ENCODE measurements at places on chromosomes 13 and 19. TPM values are rescaled to one million over a fixed set of nuclear protein-coding genes. Genes with fewer than 3 reads are reported as not detected.

GRCh38 chr19:18940769-18941627 is at the start of gene HOMER3:
TSS of gene HOMER3 (minus strand) at chr19:18941217. CDS start at chr19:18938982, 2,235 bp downstream.
- H3K4me1 ChIP-seq = peaks cover 8% of the 10 kb centered on the region
- no peaks in the 10 kb centered on the region for H3K27me3 ChIP-seq
- peak within 1 kb of the TSS; percentile 67 for H3K4me3 ChIP-seq
- H3K27ac ChIP-seq = peak within 1 kb of the TSS; percentile 42
- DNase-seq = peak; percentile 91
- H3K36me3 ChIP-seq = no peaks in the 10 kb centered on the region

- H3K4me1 ChIP-seq = peaks cover 7% of the 10 kb centered on the region
- H3K4me3 ChIP-seq = peak overlapping the region; percentile 35
- H3K27ac ChIP-seq = no peak overlapping the region
- H3K27me3 ChIP-seq = peaks cover 37% of the 10 kb centered on the region
Observed at GRCh38 chr19:45670670-45671453, 2.8 kb downstream of the GIPR start.

GRCh38 chr19:8373867-8374813 is 10.2 kb downstream of the ANGPTL4 start:
- no peaks in the 10 kb centered on the region for H3K36me3 ChIP-seq
- DNase-seq = no peak
- H3K4me3 ChIP-seq = no peak overlapping the region
- H3K27ac ChIP-seq = no peak overlapping the region
- H3K27me3 ChIP-seq = no peaks in the 10 kb centered on the region
- no peaks in the 10 kb centered on the region for H3K4me1 ChIP-seq

DNA sequence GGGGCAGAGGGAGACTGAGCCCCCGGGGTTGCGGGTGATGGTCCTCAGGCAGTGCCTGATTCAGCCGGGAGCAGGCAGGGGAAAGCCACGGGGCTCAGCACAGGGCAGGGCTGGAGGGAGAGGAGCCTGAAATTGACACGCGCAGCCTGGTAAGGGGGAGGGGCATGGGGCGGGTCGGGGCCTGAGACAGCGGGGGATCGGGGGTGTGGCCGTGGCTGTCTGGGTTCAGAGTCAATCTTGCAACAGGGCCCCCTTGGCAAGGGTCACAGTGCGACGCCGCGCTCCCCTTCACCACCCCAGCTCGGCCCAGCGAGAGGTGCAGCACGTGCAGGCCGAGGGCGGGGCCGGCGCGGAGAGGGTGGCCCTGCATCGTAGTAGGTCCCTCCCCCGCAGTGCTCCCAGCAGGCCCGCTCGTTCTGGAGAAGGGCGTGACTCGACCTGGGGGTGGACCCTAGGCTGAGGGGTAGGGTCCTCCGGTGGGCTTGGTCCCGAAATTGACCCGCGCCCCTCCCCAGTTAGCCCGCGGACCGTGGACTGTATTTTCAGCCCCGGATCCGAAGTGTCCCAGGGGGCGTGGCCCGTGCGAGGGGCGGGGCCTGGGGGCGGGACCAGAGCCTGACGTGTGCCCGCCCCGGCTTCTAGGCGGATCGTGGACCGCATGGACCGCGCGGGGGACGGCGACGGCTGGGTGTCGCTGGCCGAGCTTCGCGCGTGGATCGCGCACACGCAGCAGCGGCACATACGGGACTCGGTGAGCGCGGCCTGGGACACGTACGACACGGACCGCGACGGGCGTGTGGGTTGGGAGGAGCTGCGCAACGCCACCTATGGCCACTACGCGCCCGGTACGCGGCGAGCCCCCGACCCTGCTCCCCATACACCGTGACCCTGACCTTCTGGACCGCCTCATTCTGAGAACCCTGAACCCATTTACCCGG is 6.0 kb downstream of the RCN3 start:
- H3K27me3 ChIP-seq = no peaks in the 10 kb centered on the region
- H3K36me3 ChIP-seq = peaks cover 22% of the 10 kb centered on the region
- peak overlapping the region; percentile 66 for H3K4me3 ChIP-seq

DNA sequence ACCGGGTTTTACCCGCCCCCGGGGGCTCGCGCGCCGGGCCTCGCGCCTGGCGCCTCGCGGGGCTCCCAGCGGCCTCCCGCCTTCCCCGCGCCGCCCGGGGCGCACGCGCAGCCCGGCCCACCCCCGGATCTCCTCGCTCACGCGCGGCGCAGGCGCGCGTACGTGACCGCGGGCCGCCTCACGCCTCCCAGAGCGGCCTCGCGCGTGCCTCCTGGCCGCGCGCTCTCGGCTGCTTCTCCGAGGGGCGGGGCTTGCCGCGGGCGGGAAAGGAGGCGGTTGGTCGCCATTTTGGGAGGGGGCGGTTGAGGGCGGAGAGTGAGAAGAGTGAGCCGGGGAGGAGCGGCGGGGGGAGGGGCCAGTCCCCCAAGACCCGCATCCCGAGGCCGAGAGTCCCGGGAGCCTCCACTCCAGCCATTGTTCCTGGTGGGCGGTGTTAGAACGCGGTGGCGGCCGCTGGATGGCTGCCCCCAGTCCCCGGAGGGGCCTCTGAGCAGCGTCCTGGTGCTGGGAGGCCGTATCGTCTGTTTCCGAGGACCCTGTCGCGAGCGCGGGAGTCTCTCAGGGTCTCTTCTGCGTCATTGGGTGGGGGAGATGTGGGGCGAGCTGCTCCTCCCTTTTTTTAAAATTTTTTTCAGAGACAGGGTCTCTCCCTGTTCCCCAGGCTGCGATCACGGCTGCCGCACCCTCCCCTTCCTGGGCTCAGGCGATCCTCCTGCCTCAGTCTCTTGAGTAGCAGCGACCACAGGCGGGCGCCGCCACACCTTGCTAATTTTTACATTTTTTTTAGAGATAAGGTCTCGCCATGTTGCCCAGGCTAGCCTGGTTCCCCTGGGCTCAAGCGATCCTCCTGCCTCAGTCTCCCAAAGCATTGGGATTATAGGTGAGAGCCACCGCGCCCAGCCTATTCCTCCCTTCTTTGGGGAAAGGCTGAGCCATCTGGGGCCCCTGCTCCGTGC is at the start of gene ZNF541:
Gene ZNF541, minus strand, starts transcription at position 78 of the 956 bp plus-strand sequence. CDS start 17,292 bp downstream, outside the sequence.
- no peaks in the 10 kb centered on the region for H3K36me3 ChIP-seq
- peak within 1 kb of the TSS; percentile 45 for H3K4me3 ChIP-seq
- H3K27ac ChIP-seq = no peak within 1 kb of the TSS
- no peaks in the 10 kb centered on the region for H3K4me1 ChIP-seq

GRCh38 chr13:52159159-52159982 is at the start of gene NEK3:
TSS of gene NEK3 (minus strand) at chr13:52159597. CDS start at chr13:52156191, 3,406 bp downstream.
- peak within 1 kb of the TSS; percentile 87 for H3K27ac ChIP-seq
- DNase-seq = peak; percentile 85
- no peaks in the 10 kb centered on the region for H3K36me3 ChIP-seq

DNA sequence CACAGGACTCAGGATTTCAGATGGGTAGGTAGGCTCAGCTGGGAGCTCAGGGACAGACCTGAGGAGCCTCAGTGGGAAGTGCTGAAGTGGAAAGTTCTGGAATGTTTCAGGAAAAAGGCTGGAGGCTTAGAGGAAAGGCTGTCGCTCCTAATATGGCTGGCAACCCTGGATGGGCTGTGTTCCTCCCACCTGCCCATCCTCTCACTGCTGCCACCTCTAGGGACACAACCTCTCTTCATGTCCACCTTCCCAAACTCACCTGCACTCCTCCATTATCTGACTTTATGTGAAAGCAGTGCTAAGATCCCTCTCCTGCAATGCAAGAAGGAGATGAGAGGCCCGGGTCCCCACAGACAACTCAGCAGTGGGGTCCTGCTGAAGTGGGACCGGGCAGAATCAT is 5.8 kb upstream of the CEACAM21 start:
- peaks cover 1% of the 10 kb centered on the region for H3K27me3 ChIP-seq
- no peaks in the 10 kb centered on the region for H3K36me3 ChIP-seq
- DNase-seq = no peak
- no peak overlapping the region for H3K27ac ChIP-seq

DNA sequence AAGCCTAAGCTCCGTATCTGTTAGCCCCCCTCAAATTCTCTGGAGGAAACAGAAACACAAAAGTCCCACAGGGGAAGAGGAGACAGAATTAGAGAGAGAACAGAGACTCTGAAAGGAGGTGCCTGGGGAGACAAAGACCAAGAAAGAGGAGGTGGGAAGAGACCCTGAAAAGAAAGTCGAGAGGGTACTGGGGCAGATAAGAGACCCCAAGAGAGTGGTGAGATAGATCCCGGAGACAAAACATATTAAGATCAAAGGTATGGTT is 915 bp upstream of the GRWD1 start:
- DNase-seq = no peak
- H3K27ac ChIP-seq = peak overlapping the region; percentile 88
- H3K27me3 ChIP-seq = peaks cover 24% of the 10 kb centered on the region
- H3K36me3 ChIP-seq = peaks cover 32% of the 10 kb centered on the region

GRCh38 chr19:11279505-11280236 is 16.3 kb upstream of the TSPAN16 start:
- H3K36me3 ChIP-seq = no peaks in the 10 kb centered on the region
- no peaks in the 10 kb centered on the region for H3K4me1 ChIP-seq
- no peak overlapping the region for H3K4me3 ChIP-seq
- DNase-seq = no peak

- DNase-seq = no peak
- H3K4me1 ChIP-seq = peaks cover 26% of the 10 kb centered on the region
- no peak overlapping the region for H3K27ac ChIP-seq
- H3K36me3 ChIP-seq = no peaks in the 10 kb centered on the region
Observed at GRCh38 chr13:99972190-99972731, 694 bp upstream of the ZIC5 start.

GRCh38 chr19:51676566-51677083 is 16.5 kb upstream of the SPACA6 start:
- no peak overlapping the region for H3K27ac ChIP-seq
- peaks cover 17% of the 10 kb centered on the region for H3K27me3 ChIP-seq
- DNase-seq = no peak

GRCh38 chr13:80161896-80162295 is 179.0 kb downstream of the SPRY2 start:
- H3K27ac ChIP-seq = no peak overlapping the region
- no peak for DNase-seq
- no peaks in the 10 kb centered on the region for H3K27me3 ChIP-seq
- no peaks in the 10 kb centered on the region for H3K36me3 ChIP-seq

GRCh38 chr13:95754069-95754468 is 77.1 kb downstream of the DNAJC3 start:
- H3K36me3 ChIP-seq = no peaks in the 10 kb centered on the region
- DNase-seq = no peak
- no peaks in the 10 kb centered on the region for H3K27me3 ChIP-seq
- no peak overlapping the region for H3K4me3 ChIP-seq

- no peak overlapping the region for H3K4me3 ChIP-seq
- DNase-seq = no peak
- H3K27me3 ChIP-seq = no peaks in the 10 kb centered on the region
Observed at GRCh38 chr13:31172001-31172400, 10.3 kb upstream of the HSPH1 start.

GRCh38 chr13:109922518-109922917 is 136.1 kb upstream of the IRS2 start:
- H3K27ac ChIP-seq = no peak overlapping the region
- no peak overlapping the region for H3K4me3 ChIP-seq
- no peak for DNase-seq
- no peaks in the 10 kb centered on the region for H3K4me1 ChIP-seq

DNA sequence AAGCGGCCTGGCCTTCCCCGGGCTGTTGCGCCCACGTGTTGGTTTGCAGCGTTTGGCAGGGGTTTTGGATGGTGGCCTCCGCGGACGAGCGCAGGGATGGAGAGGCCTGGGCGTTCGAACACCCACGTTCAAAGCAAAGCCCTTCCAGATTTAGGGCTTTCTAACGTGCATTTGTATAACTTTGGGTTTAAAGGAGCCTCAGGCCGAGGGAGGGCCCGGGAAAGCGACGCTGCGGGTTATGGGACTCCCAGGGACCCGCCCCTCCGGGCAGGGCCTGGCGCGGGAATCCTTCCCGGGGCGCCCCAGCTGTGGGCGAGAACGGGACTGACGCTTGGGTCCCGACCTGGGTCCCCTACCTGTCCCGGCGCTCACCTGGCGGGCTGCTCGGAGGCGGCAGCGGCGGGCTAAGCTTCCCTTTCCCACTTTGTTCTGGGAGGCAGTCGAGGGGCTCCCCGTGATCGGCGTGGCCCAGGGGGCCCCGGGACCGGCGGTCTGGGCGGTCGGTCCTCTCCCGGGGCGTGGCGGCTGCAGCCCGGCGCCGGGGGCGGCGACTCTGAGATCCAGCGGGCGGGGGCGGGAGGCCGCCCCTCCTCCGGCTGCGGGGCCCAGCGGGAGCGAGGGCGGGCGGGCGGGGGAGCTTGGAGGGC is at the start of gene FBXO17:
Gene FBXO17, minus strand, starts transcription at position 529 of the 647 bp plus-strand sequence. CDS start 25,423 bp downstream, outside the sequence.
- peak; percentile 76 for DNase-seq
- H3K4me1 ChIP-seq = peaks cover 3% of the 10 kb centered on the region
- H3K27me3 ChIP-seq = no peaks in the 10 kb centered on the region

- H3K4me3 ChIP-seq = no peak overlapping the region
- peaks cover 4% of the 10 kb centered on the region for H3K27me3 ChIP-seq
- no peaks in the 10 kb centered on the region for H3K4me1 ChIP-seq
- H3K27ac ChIP-seq = no peak overlapping the region
- H3K36me3 ChIP-seq = no peaks in the 10 kb centered on the region
Observed at GRCh38 chr19:30695171-30695875, 323.1 kb downstream of the ZNF536 start.

DNA sequence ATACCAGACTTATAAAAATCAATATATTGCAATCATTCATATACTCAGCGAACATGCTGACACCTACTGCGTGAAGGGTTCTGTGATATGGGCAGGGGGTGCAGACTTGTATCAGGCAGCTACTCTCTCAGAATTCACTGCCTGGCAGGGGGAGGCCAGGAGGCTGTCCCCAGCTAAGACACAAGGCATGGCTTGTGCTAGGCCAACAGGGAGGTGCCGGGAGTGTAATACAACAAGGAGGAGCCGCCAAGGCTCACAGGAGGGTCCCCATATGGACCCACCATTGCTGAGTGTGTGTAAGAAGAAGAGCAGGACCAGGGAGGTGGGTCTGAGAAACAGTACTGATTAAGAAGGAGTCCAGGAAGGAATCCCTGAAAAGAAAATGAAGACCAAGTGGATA is 97.2 kb downstream of the COL4A2 start:
- no peak overlapping the region for H3K4me3 ChIP-seq
- H3K27ac ChIP-seq = no peak overlapping the region
- no peaks in the 10 kb centered on the region for H3K27me3 ChIP-seq
- DNase-seq = no peak

DNA sequence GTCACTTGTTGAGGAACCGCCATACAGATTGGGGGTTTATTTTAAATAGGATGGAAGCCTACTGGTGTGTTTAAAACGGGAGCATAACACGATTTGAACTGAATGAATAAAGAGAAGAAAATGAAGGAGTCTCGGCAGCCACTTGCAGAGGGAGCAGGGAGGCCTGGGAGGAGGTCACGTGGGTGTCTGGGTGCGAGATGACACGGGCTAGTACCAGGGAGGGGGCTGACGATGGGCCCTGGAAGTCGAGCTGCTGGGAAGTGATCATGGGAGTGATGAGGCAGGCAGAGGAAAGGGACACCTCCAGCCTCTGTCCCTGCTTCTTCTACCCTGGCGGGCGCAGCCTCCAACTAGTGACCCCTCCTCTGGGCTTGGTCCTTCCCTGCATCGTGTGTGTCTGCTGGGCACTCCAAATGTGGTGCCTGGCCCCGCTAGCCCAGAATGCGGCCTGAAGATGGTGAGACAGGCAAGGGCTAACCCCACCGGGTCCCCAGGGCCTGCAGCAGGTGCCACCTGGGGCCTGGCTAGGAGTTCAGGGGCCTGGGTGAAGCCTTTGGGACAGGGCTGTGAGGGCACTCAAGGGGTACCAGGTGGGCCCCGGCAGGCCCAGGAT is 35.5 kb downstream of the CRTC1 start:
- no peaks in the 10 kb centered on the region for H3K4me1 ChIP-seq
- no peaks in the 10 kb centered on the region for H3K27me3 ChIP-seq
- no peak overlapping the region for H3K27ac ChIP-seq
- H3K36me3 ChIP-seq = no peaks in the 10 kb centered on the region
- no peak for DNase-seq

The NCAN gene
- total RNA-seq = not detected

The METTL21C gene
- not detected for total RNA-seq

The FGF21 gene
- total RNA-seq = not detected

The GGN gene
- total RNA-seq = not detected

The KLK11 gene
- total RNA-seq = 10.8 TPM

The TMPRSS9 gene
- total RNA-seq = not detected

The KLF2 gene
- total RNA-seq = 198 TPM

The RASAL3 gene
- 19.1 TPM for total RNA-seq

The BSG gene
- 359 TPM for total RNA-seq

The DAZAP1 gene
- 98.7 TPM for total RNA-seq
